Spinal cord (tissue), 10 donors: ENCODE measurements at places on chromosomes 16 and 17. TPM values are rescaled to one million over a fixed set of nuclear protein-coding genes. Genes with fewer than 3 reads are reported as not detected.

DNA sequence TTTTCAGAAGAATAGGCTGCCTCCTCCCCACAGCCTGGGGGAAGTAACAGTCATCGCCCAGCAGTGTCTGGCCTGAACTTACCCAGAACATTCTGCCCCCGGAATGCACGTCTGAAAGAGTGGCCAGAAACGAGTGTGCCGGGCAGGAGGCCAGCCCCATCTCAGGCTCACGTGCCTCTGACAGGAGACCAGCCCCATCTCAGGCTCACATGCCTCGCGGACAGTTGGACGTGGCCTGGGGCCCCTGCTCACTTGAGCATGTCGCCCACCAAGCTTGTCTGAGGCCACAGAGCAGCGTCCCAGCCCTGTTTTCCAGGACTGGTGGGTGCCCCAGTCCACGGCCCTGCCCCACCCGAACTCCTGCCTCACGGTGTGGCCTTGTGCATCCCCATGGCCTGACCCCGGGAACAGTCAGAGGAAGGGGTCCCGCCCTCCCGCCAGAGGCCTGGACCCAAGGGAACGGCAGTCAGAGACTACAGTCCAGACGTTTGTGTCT is 16.3 kb upstream of the CDH15 start:
- DNase-seq = no peak

DNA sequence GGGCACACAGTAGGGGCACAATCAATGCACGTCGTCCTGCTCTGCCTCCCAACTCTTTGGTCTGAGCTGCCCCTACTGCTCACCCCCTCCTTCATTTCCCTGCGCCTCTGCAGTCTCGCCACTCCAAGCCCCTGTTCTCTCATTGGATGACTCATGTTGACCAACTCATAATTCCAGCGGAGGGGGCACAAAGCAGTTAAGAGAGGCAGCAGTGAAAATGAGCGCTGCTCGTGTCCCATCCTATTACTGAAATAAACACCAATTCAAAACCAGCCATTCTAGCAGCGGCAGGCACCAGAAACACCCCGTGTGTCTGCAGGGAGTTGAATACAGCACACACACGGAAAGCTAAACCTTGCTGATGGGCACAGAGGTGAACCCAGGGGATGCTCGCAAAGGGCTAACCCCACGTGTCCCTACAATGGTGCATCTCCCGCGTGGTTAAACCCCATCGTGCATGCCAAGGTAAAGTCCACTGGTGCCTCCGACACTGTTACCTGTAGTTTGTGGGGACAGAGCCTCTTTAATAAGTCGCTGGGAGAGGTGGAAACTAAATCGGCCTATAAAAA is 310.4 kb downstream of the XYLT1 start:
- no peak for DNase-seq

DNA sequence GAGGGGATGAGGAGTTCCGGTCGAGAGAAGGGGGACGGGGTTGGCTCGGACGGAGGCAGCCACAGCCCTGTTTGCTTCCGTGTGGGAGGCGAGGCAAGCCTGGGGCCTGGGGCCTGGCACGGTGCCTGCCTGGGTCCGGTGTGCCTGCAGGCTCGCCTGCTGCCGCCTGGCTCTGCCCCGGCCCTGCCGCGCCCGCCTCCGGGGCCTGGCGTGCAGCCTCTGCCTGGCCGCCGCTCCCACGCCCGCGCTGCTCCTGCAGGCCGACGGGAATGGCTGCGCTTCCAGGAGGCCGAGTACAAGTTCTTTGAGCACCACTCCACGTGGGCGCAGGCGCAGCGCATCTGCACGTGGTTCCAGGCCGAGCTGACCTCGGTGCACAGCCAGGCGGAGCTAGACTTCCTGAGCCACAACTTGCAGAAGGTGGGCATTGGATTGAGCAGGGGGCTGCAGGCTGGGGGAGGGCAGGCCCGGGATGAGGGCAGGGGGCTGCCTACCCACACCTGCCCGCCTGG is 53.1 kb downstream of the MRC2 start:
- DNase-seq = no peak

- DNase-seq = no peak
These were observed 6.8 kb downstream of the MYO1C start for GRCh38 chr17:1485423-1486376.

GRCh38 chr16:56199164-56199563 is 7.9 kb downstream of the GNAO1 start:
- no peak for DNase-seq

DNA sequence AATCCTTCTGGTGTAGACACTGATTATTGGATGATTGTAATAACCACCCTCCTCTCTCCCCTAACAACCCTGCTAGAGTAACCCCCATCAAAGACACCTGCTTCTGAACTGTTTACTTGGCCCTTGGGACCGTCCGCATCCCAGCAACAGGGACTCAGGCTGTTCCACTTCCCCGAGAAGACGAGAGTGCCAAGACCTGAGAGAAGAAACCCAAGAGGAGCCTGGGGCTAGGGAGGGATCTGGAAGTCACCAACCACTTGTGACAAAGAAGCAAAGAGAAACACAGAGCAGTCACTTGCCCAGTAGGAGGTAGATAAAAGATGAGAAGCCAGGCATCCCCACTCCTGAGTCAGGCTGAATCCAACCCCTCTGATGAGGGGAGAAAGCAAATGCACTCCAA is 84.3 kb downstream of the CDH11 start:
- DNase-seq = no peak

Gene PIRT
- 7.3 TPM for total RNA-seq

- DNase-seq = peak; percentile 62
These were observed 1.5 kb downstream of the TMEM132E start for GRCh38 chr17:34580685-34581445.

GRCh38 chr17:27512031-27512430 is 55.8 kb downstream of the KSR1 start:
- no peak for DNase-seq

GRCh38 chr17:57945996-57946797 is 9.0 kb downstream of the CUEDC1 start:
- no peak for DNase-seq

DNA sequence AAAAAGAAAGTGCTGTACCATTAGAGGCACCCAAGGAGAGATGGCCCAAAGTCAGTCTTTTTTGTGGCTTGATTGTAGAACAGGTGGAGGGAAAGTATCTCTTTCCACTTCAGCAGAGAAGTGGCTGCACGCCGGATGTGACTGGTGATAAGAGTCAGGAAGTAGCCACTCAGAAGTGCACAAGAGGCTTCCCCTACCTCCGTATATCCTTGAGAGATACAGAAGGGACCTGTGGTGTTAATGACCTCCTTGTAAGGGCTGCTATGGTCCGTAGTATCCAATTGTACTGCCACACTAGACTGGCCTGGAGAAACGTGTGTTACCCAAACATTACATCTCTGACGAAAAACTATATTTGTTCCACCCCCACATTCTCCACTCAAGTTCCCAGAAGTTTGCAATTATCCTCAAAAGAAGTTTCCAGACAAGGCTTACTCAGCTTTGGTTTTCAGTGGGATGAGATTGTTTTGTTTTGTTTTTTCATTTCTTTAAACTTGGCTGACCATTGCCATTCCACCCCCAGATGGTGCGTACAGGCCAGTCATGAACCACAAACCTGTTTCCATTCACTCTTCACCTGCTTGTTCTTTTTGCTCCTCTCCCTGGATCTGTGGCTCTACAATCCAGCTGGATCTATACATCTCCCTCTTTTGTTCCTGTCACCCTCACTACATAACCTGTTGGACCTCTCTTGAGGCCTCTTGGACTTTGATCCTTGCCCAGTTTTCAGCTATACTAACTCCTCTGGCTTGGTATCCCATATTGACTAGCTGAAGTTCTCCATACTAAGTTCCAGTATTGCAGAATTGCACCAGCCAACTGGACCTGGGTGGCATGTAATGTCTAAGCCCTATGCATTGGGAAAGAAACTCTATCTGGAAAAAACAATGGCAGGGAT is 20.7 kb upstream of the MED13 start:
- DNase-seq = no peak

Gene CDRT15L2
- total RNA-seq = not detected

GRCh38 chr17:49016775-49017463 is 19.7 kb downstream of the IGF2BP1 start:
- DNase-seq = no peak

- DNase-seq = no peak
These were observed 213.8 kb upstream of the RPL38 start for GRCh38 chr17:73989671-73990070.

GRCh38 chr17:54760836-54761235 is 139.8 kb upstream of the TOM1L1 start:
- no peak for DNase-seq

- no peak for DNase-seq
These were observed 239.4 kb downstream of the MRTFB start for GRCh38 chr16:14310519-14310991.

GRCh38 chr16:89845417-89845816 is 17.1 kb downstream of the SPIRE2 start:
- no peak for DNase-seq

Gene XAF1
- 16.7 TPM for total RNA-seq

Gene CRYBA1
- not detected for total RNA-seq

GRCh38 chr17:17491546-17491988 is 4.6 kb downstream of the RASD1 start:
- DNase-seq = no peak

DNA sequence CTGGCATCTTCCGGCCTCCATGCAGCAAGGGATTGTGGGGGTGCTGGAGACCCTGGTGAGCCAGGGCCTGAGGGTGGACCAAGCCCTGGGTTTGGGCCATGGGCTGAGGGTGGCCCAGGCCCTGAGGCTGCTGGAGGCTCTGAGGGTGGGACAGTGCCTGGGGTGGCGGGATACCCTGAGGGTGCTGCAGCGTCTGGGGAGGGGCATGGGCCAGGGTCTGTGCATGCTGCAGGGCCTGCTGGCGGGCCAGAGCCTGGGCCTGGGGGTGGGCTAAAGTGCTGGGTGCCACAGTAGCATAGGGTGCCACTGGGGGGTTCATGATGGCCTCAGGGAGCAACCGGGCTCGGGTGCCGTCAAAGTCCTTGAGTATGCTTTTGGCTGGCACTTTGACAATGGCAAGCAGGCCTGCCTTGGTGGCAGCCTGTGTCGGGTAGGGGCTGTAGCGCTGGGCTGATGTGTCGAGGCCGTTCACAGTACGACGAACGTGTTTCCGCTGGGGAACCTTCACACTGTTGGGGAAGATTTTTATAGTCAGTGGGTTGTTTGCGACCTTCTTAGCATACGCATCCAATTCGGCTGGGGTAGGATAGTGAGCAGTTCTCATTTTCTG is 15.6 kb downstream of the TRAF4 start:
- no peak for DNase-seq

DNA sequence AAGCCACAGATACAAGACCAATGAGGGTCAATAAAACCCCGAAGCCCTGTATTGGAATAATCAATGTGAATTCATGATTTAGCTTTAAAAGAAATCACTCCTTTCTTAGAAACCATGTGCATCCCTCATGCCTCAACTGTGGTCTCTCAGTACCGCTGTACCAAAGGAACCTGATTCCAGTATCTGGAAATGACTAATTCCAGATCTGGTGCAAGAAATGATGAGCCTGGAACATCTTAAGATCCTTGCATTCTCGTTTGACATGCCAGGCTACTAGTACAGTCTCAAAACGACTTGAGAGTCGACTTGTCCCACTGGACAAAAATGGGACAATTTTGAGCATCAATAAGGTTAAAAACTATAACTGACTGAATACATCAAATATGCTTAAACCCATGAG is 21.2 kb downstream of the USP31 start:
- no peak for DNase-seq

GRCh38 chr16:50724306-50724705 is 17.6 kb upstream of the CYLD start:
- no peak for DNase-seq

- no peak for DNase-seq
These were observed 34.5 kb downstream of the WWOX start for GRCh38 chr16:78133919-78134318.

DNA sequence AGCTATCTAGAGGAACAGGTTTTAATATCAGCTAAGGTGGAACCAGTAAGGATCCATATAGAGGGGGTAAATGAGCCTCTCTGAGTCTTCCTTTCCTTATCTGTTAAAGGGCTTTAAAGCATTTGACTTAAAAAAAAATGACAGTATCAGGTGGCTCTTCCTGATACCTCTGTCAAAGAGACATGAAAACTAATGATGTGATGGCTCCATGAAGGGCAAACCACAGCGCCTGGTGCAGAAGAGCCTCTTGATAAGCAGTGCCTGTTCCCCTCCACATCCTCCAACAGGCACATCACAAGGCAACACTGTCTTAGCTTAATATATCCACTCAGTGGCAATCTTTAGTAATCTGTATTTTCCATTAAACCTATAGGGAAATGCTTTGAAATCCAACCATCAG is 68.9 kb downstream of the USP31 start:
- DNase-seq = no peak

Gene C17orf100
- 2.2 TPM for total RNA-seq

DNA sequence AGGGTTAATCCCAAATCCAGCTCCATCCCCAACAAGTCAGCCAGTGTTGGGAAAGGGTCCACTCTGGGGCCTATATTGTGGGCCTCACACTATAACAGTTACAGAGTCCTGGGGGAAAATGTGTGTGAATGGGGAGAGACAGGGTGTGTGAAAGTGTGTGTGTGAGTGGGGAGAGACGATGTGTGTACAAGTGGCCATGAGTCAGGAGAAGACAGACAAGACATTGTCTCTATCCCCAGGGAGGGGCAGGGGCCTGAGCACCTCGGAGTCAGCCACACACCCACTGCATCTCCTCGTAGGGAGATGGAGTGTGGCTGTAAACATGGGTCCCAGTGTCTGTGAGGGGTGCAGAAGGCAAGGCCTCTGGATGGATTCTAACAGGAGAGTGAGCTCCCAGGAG is 2.9 kb downstream of the CRHR1 start:
- no peak for DNase-seq

- peak; percentile 34 for DNase-seq
These were observed 11.2 kb upstream of the CLEC19A start for GRCh38 chr16:19274165-19274797.

DNA sequence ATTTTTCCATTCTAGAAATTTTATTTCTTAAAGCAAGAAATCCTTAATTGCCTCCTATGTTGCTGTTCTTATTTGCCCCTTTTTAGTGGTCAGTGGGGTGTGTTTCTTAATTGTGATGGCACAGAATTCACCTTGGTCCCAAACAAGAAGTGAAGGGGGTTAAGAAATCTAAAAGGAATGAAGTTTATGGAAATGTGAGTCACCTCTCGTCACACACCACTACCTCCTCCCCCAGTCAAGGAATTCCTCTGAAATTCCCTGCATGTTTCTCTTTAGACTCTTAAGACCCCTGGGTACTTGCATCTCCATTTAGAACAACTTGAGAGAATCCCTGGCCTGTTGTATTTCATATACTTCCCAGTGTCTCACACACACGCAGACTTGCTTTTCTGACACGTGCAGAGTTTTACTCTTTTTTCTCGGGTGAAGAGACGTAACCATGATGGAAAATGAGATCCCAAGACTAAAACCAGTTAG is 247.4 kb downstream of the PRKCA start:
- DNase-seq = no peak

DNA sequence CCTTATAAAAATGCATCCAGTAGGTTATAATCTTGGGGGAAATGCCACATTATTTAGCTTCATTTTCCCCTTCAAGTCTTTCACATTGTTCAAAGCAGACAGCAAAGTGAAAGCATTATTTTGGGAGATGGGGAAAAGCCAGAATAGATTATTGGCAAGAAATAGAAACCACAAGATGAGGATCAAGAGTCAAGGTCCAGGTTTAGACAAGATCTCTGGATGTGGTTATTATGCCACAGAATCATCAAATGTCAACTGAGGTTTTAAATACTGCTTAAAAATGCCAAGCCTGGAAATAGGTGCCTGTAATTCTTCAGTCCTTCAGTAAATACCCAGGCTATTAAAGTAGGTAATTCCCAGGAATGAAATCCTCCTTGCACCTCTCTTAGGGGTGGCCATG is 65.1 kb upstream of the ALOX12 start:
- DNase-seq = no peak
